ENCODE measurements at places on chromosomes 16 and 17.

DNA sequence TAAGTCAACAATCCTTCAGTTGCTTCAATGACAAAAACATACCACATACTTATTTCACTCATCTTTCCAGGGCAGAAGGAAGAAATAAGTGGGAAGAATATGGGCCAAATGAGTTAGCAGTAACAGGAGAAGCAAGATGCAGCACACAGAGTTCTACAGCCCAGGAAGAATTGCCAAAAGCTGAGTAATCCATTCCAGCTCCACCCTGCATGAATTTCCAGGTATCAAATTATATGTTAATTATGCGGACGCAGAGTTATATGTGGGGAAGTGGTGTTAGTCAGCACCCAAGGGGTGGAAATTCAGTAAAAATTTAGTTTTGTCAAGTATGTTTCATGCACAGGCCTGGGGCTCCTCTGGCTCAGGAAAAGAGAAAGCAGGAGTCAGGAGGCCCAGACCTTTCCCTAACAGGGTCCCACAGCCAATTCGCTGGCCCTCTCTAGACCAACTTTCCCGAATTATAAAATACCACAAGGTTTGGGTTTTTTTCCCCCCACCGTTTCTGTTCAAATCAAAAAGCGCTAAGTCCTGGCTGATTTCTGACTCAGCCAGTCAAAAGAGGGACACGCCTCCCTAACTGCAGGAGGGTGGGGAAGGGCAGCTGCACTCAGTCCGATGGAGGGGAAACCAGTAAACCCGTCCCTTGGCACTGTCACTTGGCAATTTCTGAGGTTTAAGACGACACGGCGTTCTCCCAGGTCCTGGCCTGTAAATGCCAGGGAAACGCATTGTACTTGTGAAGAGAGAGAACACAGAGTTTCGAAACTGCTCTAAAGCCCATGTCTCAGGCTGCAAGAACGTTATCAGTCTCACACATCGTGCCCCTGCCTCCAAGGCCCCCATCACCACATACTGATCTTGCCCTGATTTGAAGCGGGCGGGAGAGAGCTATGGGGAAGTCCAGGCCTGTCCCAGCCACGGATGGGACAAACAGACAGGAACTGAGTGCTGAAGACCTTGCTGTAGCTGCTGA lies 58.1 kb downstream of the ZFHX3 start:
- DNase-seq, result peak; percentile 34

GRCh38 chr17:75036643-75037268 lies 10.0 kb downstream of the ATP5PD start:
- no peak for DNase-seq

- DNase-seq, result no peak
Observed at GRCh38 chr16:64391063-64391600, 730.7 kb downstream of the CDH11 start.

- no peak for DNase-seq
Observed at GRCh38 chr16:77374384-77374783, 60.5 kb downstream of the ADAMTS18 start.

- DNase-seq, result no peak
Observed at GRCh38 chr16:66325717-66326376, 40.6 kb upstream of the CDH5 start.

GRCh38 chr17:68288804-68289203 lies 2.1 kb downstream of the SLC16A6 start:
- peak; percentile 60 for DNase-seq

DNA sequence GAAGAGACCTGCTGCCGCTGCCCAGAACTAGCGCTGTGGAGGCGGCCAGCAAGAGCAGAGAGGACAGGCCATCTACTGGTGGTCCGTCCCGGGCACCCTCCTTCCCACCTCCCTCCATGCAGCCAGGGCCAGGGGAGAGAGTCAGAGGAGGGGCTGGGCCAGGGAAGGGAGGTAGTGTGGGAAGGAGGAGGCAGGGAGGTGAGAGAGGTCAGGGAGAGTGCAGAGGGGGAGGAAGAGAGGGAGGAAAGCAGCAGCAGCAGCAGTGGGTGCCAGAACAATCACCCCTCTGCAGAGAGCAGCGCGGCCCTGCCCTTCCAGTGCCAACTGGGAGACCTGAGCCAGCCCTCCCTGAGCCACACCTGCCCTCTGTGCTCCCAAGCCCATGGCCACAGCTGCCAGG lies 6.6 kb downstream of the C16orf95 start:
- DNase-seq, result no peak

GRCh38 chr17:68231541-68231940 lies 16.3 kb upstream of the AMZ2 start:
- DNase-seq, result no peak

DNA sequence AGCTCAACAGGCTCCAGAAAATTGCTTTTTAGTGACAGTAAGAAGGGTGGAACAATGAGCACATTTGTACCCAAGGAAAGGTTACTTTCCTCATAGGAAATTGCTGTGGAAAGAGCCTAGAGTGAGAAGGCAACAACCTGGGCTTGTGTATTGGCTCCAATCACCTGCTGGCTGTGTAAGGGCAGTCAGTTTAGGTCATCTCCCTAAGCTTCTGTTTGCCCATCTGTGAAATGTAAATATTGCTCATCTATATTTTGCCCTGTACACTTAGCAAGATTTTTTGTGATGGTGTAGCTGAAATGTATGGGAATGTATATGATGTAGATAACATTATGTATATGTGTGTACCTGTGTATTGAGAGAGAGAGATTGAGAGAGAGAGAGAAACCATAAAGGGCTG lies 225.2 kb upstream of the MPHOSPH6 start:
- no peak for DNase-seq

- DNase-seq, result no peak
Observed at GRCh38 chr17:59454633-59455105, 110.7 kb upstream of the DHX40 start.

DNA sequence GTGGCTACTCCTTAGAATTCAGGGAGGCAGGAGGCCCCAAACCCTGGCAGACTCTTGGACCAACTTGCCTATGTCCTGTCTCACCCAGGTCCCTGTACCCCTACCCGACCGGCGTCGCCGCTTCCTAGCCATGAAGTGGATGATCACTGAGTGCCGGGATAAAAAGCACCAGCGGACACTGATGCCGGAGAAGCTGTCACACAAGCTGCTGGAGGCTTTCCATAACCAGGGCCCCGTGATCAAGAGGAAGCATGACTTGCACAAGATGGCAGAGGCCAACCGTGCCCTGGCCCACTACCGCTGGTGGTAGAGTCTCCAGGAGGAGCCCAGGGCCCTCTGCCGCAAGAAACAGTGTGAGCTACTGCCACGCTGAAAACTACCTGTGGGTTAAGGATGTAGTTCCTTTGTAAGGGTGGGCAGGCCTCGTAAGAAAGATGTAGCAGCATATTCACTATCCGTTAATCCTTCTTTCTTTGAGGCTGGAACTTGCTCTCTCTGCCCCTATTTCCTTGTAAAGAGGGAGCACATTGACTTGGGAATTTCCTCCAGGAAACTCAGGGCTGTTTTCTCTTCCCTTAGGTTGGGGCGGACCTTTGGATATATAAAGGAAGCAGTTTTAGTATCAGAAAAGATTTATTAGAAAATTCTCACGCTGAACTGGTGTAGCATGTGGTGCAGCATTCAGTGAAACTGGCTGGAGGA lies 4.1 kb downstream of the MRPS7 start:
- DNase-seq, result no peak

GRCh38 chr17:21024024-21024423 lies 18.8 kb downstream of the USP22 start:
- no peak for DNase-seq

DNA sequence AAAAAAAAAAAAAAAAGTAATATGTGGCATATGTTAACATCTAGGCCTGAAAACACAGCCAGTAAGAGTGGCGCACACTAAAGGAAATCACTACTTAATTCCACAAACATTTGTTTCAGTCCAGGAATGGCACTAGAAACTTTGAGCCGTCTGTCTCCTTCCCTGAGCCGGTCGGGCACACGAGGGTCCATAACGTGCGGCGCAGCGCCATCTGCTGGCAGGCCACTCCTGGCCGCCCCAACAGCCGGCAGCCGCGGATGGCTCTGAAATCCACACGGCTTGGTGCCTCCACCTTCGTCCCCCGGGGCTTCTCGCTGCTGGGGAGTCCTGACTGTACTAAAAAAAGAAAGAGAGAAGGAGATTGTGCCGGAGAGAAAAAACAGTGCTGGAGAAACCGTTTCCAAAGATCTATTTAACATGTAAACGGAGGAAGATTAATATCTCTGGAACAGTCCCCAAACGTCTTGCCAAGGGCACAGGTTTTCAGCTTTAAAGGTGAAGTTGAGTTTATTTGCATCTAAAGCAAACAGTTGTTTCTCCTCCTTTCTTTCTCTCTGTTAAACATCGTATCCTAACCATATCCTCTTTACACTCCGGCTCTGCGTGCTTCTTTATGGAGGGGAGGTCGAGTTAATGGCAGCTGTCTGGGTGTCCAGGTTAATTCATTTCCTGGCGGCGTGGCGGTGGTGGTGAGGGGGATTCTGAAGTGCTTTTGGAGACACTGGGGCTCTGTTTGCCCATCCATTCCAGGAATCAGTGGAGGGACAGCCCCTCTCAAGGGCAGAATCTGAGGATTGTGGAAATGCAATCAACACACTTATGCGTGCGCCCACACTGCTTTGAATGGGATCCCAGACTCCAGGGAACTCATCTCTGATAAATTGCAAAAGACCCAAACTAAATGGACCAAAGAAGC lies 611.3 kb upstream of the SALL1 start:
- peak; percentile 66 for DNase-seq

GRCh38 chr16:5385811-5386210 lies 288.2 kb upstream of the EEF2KMT start:
- DNase-seq, result no peak

- DNase-seq, result peak; percentile 39
Observed at GRCh38 chr17:61451538-61452300, 503 bp upstream of the TBX4 start.

DNA sequence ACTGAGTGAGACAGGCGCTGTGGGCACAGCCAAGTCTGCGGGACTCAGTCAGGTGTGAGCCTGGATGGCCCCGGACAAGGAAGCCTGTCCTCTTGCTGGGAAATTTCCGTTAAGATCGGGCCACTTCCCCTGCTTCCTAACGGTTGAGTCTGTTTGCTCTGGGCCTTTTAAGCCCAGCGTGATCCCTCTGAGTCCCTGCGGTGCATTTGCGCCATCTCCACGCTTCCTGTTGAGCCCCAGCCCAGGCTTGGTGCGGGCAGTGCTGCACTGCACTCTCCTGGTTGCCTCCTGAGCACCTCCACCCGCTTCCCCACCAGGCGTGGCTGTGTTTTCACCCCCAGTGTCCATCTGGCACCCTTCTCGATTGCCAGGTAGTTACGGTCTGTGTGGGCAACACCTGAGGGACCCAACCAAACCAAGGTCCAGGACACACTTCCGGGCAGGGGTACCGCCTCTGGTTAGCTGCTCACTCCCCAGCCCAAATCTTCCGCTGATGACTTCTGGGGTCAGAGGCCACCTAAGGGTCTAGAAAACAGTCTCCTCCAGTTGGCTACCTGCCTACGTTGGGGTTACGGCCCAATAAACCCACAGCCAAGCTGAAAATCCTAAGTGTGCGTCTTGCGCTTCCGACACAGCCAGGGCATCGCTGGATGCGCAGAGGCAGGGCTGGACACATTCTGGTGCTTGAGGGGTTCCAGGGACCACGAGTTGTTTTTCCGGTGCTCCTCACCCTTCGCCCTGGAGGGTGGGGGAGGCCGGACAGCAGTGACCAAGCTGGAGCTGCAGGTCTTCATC lies 1.4 kb upstream of the SLC25A10 start:
- DNase-seq, result no peak

GRCh38 chr16:54454616-54455015 lies 168.0 kb upstream of the IRX3 start:
- no peak for DNase-seq

- no peak for DNase-seq
Observed at GRCh38 chr16:56836410-56837230, 28.4 kb upstream of the SLC12A3 start.

GRCh38 chr17:31688701-31689100 lies 170.3 kb downstream of the COPRS start:
- no peak for DNase-seq

- DNase-seq, result no peak
Observed at GRCh38 chr17:71985111-71986039, 135.4 kb upstream of the SOX9 start.

DNA sequence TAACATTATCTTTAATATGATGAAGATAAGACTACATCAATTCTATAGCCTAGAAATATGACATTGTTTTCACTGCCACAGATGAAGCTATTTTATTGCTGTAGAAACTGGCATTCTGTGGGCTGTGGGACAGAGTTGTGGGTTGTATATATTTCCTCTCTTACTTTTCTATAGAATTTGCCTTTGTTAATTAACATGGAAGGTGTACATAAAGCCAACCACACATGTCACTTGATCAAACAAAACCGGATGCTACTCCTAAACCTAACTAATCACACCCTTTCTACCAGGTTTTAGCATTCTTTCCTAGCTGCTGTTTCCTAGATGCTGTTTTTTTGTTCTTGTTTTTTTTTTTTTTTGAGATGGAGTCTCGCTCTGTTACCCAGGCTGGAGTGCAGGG lies 81.2 kb upstream of the ATP2A3 start:
- DNase-seq, result no peak

GRCh38 chr17:7851438-7852261 lies 3.2 kb upstream of the TMEM88 start:
- DNase-seq, result peak; percentile 92

DNA sequence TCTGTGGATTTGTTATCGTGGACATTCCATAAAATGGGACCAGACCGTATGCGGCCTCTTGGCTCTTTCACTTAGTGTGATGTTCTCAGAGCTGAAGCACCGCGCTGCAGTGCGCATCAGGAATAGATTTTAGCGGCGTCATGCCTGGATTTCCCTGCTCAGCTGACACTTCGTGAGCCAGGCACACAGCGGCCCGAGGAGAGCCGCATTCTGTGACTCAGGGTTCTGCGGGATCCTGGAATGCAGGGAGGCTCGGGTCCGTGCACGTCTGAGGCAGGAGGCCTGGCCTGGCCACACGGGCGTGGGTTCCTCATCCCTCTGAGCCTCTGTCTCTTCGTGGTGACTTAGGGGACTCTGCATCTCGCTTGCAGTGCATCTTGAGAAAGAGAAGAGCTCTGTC lies 13.4 kb downstream of the CBFA2T3 start:
- no peak for DNase-seq

GRCh38 chr16:25063102-25063501 lies 47.9 kb upstream of the ARHGAP17 start:
- DNase-seq, result peak; percentile 64
